ENCODE measurements at places on chromosomes 7 and 10.

- no peak for DNase-seq
Measured at GRCh38 chr7:122438006-122438405, 133.5 kb upstream of the FEZF1 start.

DNA sequence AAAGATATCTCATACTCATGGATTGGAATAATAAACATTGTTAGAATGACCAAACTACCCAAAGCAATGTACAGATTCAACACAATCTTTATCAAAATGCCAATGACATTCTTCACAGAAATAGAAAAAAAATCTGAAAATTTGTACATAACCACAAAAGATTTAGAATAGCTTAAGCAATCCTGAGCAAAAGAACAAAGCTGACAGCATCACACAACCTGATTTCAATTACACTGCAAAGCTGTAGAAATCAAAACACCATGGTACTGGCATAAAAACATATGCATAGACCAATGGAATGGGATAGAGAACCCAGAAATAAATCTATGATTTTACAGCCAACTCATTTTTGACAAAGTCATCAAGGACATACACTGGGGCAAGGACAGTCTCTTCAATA is 130.0 kb upstream of the TMEM72 start:
- DNase-seq: no peak

- DNase-seq: no peak
Measured at GRCh38 chr10:70912556-70912955, 24.2 kb upstream of the PCBD1 start.

DNA sequence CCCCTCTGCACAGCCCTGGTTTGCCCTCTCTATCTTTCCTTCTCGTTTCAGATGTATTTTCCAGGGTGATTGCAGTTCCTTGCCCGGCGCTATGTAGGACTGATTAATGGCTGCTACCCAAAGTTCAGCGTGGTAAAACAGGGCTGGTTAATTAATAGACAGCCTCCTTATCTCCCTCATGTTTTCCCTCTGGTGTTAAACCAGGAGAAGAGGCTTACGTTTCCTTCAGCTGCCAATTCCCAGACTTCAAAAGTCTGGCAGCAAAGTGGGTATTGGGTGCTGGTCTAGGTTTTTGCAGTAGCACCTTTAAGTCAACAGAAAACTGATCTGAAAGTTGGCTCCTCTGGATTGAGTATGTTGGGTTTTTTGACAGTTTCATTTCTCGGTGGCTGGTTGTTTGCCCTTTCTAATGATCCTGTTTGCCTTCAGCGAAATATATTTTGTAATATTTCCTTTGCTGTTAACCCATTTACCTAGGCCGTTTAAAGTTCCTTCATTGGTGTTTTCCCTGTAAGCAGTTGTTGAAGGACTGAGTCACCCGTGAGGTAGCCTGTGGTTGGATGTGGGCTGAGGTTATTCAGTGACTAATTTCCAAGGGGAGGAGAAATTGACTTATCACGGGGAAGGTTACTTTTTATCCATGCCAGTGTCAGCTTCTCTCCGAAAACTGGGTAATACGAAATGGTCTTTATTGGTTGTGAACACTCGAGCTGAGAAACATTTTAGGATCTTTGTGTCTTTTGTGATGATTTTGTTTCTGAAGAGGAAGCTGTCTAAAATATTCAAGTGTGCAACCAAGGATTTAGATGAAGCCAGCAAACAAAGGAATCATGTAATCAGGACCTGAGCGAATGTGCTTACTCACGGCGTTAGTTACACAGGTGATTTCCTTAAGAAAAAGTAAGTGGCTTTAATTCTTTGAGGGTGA is 257.2 kb downstream of the KIAA1217 start:
- peak; percentile 72 for DNase-seq

DNA sequence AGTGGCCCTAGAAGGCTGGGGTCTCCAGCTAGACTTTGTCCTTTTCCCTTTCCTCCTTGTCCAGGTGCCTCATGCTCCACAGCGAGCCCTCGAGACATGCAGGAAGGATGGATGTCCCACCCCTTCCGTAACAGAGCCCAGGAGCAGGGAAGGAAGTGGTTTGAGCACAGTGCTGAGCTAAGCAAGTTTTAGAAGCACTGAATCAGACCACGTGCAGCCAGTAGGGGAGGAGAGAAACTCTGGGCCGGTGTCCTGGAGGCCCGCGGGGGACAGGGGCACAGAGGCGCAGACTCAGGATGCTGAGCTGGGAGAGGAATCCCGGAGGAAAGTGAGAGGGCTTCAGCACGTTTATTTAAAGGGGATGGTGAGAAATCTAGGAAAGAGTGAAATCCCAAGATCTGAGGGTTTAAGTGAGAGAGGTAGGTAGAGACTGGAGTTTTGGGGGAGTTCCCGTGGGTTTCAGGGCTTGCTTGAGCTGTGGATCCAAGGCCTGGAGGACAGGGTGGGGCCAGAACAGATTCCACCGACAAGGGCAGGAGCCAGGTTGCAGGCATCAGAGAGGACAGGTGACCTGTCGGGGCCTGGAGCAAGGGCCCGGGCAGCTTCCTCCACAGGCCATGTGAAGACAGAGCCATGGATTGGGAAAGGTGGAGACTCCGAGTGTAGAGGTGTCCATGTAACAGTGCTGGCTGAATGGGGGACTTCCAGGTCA is 4.4 kb upstream of the IRF5 start:
- no peak for DNase-seq

DNA sequence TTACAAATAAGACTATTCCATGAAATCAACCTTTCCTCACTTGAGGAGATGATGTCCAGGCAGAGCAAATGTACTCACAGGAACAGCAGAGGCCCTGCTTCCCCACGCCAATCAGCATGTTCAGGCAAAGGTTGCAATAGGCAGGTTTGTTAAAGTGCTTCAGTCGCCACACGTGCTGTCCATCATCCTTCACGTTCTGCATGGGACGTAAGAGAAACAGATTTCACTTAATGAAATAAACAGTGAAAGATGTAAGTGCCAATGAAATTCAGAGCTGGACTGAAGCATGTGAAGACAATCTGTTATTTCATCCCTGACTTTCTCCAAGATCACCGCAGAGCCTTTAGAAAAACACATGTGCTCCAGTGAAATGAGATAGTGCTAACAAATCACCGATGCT is 217.4 kb downstream of the DGKB start:
- no peak for DNase-seq

- DNase-seq: no peak
Measured at GRCh38 chr7:155880721-155881120, 68.5 kb upstream of the SHH start.

- DNase-seq: no peak
Measured at GRCh38 chr10:69807122-69807521, 5.4 kb downstream of the COL13A1 start.
